ENCODE measurements at places on chromosomes 5 and 9. TPM values are rescaled to one million over a fixed set of nuclear protein-coding genes. Genes with fewer than 3 reads are reported as not detected.

Gene SPIN1
- 130 TPM for total RNA-seq

DNA sequence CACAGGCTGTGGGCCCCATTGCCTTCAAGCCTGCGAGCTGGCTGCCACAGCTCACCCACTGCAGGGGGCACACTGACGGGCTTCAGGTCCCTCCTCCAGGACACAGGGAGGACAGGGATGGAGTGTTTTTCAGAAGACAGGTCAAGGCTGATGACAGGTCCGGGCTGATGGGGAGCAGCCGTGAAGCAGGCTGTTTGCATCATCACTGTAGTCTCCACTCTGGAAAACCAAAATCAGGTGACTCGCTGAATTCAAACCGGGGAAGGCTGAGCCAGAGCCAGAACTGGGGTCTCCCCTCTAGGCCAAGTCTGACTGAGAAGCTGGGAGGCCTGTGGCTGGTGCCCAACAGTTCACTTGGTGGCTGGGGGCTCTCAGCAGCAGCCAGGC is 48.5 kb downstream of the OLFM1 start:
- DNase-seq: no peak

DNA sequence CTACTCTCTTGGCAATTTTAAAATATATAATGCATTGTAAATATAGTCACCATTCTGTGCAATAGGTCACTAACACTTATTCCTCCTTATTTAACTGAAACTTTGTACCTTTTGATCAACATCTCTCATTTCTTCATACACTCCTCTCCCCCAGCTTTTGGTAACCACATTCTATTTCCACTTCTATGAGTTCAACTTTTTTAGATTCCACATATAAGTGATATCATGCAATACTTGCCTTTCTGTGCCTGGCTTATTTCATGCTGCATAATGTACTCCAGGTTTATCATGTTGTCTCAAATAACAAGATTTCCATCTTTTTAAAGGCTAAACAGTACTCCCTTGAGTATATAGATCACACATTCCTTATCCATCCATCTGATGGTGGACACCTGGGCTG is 188.8 kb downstream of the NXNL2 start:
- peak; percentile 41 for DNase-seq

DNA sequence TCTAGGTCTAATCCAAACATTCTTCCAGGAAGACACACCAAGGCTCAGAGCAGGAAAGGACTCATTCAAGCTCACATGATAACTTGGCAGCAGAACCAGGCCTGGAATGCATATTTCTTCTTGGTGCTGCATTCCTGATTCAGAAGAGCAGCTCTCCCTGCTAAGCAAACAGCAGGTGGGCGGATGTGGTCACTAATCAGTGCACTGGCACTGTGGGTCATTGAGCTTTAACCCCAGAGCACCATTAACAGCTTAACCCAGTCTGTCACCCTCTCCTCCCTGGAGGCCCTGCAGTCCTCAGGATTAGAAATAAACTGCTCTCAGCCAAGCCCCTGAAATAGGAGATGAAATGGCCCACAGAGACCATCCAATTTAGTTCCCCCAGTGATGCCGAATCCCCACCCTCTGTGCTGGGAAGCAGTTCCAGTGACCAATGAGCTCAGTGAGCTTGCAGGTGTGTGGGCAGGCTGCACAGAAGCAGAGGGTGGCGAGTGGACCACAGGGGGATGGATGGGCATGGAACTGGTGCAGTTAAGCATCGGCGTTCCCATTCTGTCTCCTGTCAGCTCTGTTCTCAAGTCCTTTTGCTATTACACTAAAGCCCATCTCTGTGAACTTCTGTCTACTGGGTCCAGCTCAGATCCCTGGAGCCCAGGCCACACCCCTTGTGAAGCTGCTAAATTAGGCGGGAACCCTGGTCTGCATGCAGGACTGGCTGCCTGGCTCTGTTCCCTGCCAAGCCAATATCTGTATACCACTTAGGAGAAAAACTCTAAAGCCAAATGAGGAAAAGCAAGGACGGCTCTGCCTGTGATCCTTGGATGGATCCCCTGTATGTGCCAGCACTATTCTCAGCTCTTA is 16.6 kb upstream of the MEGF9 start:
- DNase-seq: peak; percentile 79

Measured in fibroblast of villous mesenchyme (primary cell).